Thymus (tissue), 14 donors: ENCODE measurements at places on chromosomes 6 and 20. TPM values are rescaled to one million over a fixed set of nuclear protein-coding genes. Genes with fewer than 3 reads are reported as not detected.

DNA sequence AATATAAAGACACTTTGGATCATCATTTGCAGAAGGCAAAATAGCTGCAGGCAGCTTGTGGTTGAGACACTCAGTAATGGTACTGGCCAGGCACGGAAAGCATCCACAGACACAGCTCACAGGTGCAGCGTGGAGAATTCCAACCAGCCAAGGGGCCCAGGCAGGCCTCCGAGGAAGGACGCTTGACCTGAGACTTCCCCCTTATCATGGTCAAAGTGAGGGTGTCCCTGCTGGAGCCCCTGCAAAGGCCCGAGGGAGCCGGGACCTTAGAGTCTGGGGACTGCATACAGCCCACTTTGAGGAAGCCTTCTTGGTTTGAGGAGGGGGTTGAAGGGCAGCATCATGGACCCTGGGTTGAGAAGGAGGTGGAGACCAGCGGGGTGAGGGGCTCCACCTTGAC lies 15.1 kb upstream of the MYT1 start:
- no peak for DNase-seq
- no peaks in the 10 kb centered on the region for H3K27me3 ChIP-seq
- H3K36me3 ChIP-seq, result no peaks in the 10 kb centered on the region
- no peak overlapping the region for H3K4me3 ChIP-seq

DNA sequence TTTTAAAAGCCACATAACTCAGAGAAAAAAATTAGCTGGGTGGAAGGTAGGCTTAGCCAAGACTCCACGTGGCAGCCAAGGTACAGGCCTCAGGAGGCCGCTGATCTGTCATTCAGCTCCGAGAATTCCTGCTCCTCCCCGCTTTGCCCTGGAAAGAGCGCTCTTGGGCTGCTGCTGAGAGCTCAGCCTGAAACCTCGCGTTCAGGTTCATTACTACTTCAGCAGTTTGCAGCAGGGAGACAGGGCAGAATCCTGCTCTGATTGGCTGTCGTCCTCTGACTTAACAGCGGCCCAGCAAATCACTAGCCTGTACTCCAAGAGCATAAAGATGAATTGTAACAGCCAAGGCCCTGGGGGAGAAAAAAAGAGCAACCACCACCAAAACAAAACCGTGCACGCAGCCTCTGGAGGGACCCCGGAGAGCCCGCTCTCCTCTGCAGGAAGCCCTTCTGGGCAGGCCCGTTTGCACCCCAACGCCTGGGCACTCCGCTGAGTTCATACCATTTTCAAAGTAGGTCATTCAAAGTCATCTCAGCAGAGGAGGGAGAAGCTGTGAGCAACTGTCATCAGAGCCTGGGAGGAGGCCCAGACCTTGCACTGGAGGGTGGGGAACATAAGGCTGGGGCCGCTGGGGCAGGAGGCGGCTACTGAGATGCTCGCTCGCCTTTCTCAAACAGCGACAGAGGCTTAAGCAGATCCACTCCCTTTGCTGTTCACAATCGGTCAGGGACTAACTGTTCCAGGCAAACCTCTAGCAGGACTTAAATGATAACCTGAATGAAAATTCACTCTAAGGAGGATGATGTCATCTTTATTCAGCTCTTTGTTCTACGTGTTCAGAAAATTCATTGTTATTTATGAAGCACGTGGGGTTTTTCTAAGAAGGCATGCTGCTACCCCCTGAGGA lies 42.3 kb upstream of the ATXN1 start:
- no peak overlapping the region for H3K27ac ChIP-seq
- no peaks in the 10 kb centered on the region for H3K36me3 ChIP-seq
- peak; percentile 14 for DNase-seq
- H3K4me1 ChIP-seq, result no peaks in the 10 kb centered on the region

- H3K27me3 ChIP-seq, result no peaks in the 10 kb centered on the region
- H3K36me3 ChIP-seq, result peaks cover 8% of the 10 kb centered on the region
- no peak overlapping the region for H3K4me3 ChIP-seq
- peak overlapping the region; percentile 59 for H3K27ac ChIP-seq
These were observed 22.0 kb downstream of the ACSS1 start for GRCh38 chr20:25035921-25036320.

DNA sequence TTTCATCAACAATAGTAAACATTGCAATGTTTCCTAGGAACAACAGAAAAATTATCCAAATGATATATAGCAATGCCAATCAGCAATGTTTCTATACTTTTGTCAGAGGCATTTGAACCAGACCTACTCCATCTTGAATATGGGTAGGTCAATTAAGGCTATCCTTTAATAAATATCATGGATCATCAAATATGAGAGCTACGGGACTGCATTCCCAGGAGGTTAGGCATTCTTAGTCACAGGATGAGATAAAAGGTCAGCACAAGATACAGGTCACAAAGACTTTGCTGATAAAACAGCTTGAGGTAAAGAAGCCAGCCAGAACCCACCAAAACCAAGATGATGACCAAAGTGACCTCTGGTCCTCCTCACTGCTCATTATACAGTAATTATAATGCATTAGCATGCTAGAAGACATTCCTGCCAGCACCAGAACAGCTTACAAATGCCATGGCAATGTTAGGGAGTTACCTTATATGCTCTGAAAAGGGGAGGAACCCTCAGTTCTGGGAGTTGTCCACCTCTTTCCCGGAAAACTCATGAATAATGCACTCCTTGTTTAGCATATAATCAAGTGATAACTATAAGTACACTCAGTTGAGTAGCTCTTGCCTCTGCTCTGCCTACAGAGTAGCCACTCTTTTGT lies 8.6 kb upstream of the SERPINB6 start:
- DNase-seq, result no peak
- H3K4me3 ChIP-seq, result no peak overlapping the region
- no peaks in the 10 kb centered on the region for H3K36me3 ChIP-seq
- no peaks in the 10 kb centered on the region for H3K27me3 ChIP-seq
- H3K4me1 ChIP-seq, result no peaks in the 10 kb centered on the region
- no peak overlapping the region for H3K27ac ChIP-seq

- no peaks in the 10 kb centered on the region for H3K36me3 ChIP-seq
- no peak for DNase-seq
- no peaks in the 10 kb centered on the region for H3K4me1 ChIP-seq
- H3K27me3 ChIP-seq, result no peaks in the 10 kb centered on the region
These were observed 120.9 kb upstream of the IRAK1BP1 start for GRCh38 chr6:78746457-78746856.

GRCh38 chr20:7760247-7761031 lies 179.8 kb downstream of the HAO1 start:
- H3K4me1 ChIP-seq, result no peaks in the 10 kb centered on the region
- no peaks in the 10 kb centered on the region for H3K36me3 ChIP-seq
- H3K27ac ChIP-seq, result no peak overlapping the region
- H3K4me3 ChIP-seq, result no peak overlapping the region
- no peak for DNase-seq

DNA sequence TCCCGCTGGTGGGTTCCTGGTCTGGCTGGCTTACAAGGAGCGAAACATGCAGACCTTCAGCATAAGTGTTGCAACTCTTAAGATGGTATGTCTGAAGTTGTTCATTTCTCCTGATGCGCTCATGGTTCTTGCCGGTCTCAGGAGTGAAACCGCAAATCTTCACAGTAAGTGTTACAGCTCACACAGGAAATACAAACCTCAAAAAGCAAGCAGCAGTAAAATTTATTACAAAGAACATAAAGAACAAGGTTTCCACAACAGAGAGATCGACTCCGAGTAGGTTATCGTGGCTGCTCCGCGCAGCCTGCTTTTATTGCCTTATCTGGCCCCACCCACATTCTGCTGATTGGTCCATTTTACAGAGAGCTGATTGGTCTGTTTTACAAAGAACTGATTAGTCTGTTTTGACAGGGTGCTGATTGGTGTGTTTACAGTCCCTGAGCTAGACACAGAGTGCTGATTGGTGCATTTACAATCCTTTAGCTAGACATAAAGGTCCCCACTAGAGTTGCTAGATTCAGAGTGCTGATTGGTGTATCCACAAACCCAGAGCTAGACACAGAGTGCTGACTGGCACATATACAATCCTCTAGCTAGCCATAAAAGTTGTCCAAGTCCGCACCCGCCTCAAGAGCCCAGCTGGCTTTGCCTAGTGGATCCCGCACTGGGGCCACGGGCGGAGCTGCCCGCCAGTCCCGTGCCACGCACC lies 39.2 kb downstream of the TRIM27 start:
- no peaks in the 10 kb centered on the region for H3K36me3 ChIP-seq
- H3K4me3 ChIP-seq, result peak overlapping the region; percentile 33
- DNase-seq, result peak; percentile 94
- H3K4me1 ChIP-seq, result peaks cover 38% of the 10 kb centered on the region

GRCh38 chr6:147507162-147508041 lies 1.1 kb upstream of the SAMD5 start:
- DNase-seq, result no peak
- peak overlapping the region; percentile 8 for H3K4me3 ChIP-seq

- H3K4me1 ChIP-seq, result no peaks in the 10 kb centered on the region
- no peak overlapping the region for H3K27ac ChIP-seq
- H3K27me3 ChIP-seq, result no peaks in the 10 kb centered on the region
- H3K36me3 ChIP-seq, result no peaks in the 10 kb centered on the region
These were observed 472.3 kb upstream of the CITED2 start for GRCh38 chr6:139846538-139847456.

GRCh38 chr6:26452631-26453235 lies 5.0 kb upstream of the BTN2A1 start:
- no peak overlapping the region for H3K4me3 ChIP-seq
- DNase-seq, result no peak
- peaks cover 3% of the 10 kb centered on the region for H3K36me3 ChIP-seq
- no peaks in the 10 kb centered on the region for H3K27me3 ChIP-seq
- H3K27ac ChIP-seq, result no peak overlapping the region

DNA sequence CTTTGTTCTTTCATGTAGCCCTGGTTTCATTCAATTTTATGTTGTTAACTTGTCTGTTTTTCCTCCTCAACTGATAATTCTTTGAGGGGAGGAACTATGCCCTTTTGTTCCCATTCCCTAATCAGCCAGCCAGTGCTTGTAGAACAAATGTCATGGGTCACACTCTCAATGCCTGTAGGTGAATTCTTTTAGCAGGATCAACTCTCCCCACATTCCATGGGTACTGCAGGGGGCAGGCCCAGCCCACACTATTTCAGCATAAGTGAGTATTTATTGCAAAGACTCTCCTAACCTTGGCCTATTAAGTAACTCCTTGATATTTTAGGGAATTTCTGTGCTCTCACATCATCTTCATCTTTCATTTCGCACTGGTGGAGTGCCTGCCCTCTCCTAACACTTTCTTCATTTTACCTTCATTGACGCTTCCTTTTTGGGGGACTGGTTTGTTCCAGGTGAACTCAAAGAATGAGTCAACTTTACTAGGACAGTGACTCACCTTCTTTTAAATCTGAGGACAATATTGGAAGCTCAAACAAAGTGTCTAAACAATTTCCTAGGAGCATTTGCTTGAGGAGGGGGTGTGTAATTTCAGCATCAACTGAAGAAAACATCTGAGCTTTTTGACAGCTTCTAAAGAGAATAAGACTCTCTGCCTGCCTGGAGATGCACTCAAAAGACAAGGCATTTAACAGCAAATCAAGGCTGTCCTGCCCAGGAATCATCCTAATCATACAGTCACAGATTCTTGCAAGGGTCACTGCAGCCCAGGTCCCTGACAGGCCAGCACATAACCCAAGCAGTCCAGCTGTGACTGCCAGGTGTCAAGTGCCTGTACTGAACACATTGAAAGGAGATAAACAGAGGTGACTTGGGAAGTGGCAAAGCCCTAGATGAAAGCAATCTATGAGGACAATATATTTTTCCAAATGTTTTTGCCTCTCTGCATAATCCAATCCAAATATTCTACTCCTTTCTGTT lies 263.9 kb upstream of the PRND start:
- H3K4me3 ChIP-seq, result no peak overlapping the region
- DNase-seq, result no peak
- no peak overlapping the region for H3K27ac ChIP-seq
- H3K27me3 ChIP-seq, result no peaks in the 10 kb centered on the region

DNA sequence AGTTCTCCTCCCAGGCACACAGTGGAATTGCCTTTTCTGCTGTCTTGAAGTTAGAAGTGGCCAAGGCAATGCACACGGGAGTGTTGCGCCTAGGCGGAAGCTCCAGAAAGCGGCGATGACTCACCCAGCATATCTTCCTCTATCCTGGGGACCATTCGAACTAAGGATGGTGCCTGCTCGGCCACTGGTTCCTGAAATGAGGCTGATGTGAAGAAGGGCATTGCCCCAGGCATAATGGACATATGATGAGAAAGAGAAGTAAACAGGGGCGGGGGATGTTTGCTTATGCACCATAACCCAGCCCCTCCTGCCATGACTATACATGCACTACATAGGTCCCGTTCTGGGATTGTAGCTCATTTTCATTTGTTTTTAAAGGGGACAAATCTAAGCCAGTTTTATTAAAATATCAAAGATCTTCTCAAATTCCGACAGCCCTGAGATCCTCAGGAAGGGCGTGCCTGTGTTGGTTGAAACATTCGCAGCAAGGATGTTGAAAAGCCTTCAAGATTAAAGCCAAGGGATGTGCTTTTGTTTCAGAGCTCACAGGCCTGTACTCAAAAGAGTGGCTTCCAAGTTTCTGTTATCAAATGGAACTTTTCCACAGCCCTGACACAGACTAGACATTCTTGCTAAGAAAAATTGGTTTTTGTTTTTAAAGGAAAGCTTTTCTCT lies 218.5 kb downstream of the LY86 start:
- H3K4me1 ChIP-seq, result peaks cover 31% of the 10 kb centered on the region
- H3K36me3 ChIP-seq, result no peaks in the 10 kb centered on the region
- H3K27me3 ChIP-seq, result no peaks in the 10 kb centered on the region
- H3K4me3 ChIP-seq, result no peak overlapping the region
- no peak overlapping the region for H3K27ac ChIP-seq

- peaks cover 49% of the 10 kb centered on the region for H3K36me3 ChIP-seq
- no peak overlapping the region for H3K27ac ChIP-seq
- no peak for DNase-seq
- no peak overlapping the region for H3K4me3 ChIP-seq
These were observed 24.8 kb upstream of the APMAP start for GRCh38 chr20:25017257-25017803.

GRCh38 chr6:37520926-37521325 lies 21.2 kb upstream of the CCDC167 start:
- H3K27ac ChIP-seq, result no peak overlapping the region
- no peaks in the 10 kb centered on the region for H3K36me3 ChIP-seq

- H3K4me3 ChIP-seq, result no peak overlapping the region
- H3K27me3 ChIP-seq, result no peaks in the 10 kb centered on the region
- no peak for DNase-seq
These were observed 86.2 kb upstream of the SNAP25 start for GRCh38 chr20:10132387-10132786.

DNA sequence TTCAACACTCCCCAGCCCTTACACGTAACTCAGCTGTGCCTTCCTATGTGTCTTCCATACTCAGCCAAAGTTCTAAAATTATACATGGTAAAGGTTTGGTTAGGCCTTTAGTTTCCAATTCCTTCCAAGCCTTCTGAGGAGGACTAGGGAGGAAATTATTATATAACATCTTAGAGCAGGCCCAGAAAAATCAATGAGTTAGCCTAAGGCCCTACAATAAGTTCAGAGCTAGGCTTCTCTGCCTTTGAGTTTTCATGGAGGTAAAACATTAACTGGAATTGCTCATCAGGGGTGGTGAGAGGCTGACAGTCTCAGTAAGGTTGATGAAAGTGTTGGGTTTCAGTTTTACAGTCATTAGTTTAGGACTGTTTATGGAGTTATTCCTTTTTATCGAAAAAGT lies 286.0 kb downstream of the ADGB start:
- H3K36me3 ChIP-seq, result no peaks in the 10 kb centered on the region
- H3K4me3 ChIP-seq, result no peak overlapping the region
- H3K27ac ChIP-seq, result no peak overlapping the region

GRCh38 chr6:109872968-109873545 lies 105.1 kb upstream of the GPR6 start:
- no peaks in the 10 kb centered on the region for H3K36me3 ChIP-seq
- H3K27ac ChIP-seq, result no peak overlapping the region
- no peaks in the 10 kb centered on the region for H3K27me3 ChIP-seq
- H3K4me1 ChIP-seq, result no peaks in the 10 kb centered on the region

NKX2-4 gene
- total RNA-seq, result not detected

WFDC12 gene
- 1.0 TPM for total RNA-seq

BANF2 gene
- 0.14 TPM for total RNA-seq

PIGU gene
- total RNA-seq, result 10.0 TPM

AGER gene
- 8.5 TPM for total RNA-seq

CFB gene
- 17.0 TPM for total RNA-seq
